Activated naive CD8-positive, alpha-beta T cell treated with anti-CD3 and anti-CD28 coated beads for 36 hours (primary cell): ENCODE measurements at places on chromosomes 1 and 21.

DNA sequence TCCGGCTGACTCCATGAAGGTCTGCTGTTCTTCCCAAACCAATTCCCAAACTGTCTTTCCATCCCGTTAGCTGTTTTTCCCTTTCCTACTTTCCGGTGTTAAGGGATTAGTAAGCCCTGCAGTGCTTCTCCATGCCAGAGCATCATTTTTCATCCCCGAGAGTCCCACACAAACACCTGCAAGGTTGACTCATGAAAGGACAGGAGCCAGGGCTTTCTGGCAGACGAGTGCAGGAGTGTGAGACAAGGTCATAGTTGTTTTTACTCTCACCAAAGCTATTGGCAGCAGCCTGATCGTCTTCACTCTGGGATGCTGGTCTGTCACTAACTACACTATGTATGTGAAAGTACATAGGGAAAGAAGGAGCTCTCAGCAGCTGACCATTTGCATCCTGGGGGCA, 10.2 kb upstream of the BECN2 start:
- no peak for DNase-seq

GRCh38 chr1:162710780-162711465, 78.7 kb downstream of the DDR2 start:
- no peak for DNase-seq

GRCh38 chr1:109388884-109389637, 8.7 kb downstream of the SORT1 start:
- DNase-seq: no peak

DNA sequence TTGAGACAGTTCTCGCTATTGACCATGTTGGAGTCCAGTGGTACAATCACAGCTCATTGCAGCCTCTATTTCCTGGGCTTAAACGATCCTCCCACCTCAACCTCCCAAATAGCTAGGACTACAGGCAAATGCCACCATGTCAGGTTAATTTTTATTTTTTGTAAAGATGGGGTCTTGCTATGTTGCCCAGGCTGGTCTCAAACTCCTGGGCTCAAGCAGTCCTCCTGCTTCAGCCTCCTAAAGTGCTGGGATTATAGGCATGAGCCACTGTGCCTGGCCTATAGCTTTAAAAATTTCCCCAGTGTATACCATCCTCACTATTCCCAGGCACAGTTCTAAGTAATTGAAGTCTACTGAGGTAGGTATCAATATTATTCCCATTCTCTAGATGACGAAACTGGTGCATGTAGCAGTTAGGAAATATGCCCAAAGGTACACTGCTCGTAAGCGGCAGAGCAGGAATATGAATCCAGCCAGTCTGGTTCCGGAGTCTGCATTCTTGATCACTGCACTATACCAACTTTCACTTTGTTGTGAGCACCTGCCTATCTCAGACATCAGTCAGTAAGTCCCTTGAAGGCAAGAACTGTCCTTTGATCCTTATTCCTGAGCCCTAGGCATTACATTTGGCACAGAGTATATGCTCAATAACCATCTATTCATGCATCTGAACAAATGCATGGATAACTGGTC, 11.5 kb upstream of the SRP9 start:
- no peak for DNase-seq

GRCh38 chr1:204318324-204318723, 41.4 kb downstream of the PLEKHA6 start:
- no peak for DNase-seq

GRCh38 chr1:168842916-168843315, 113.9 kb upstream of the DPT start:
- DNase-seq: no peak

GRCh38 chr1:200861937-200862647, 10.7 kb upstream of the GPR25 start:
- no peak for DNase-seq

- no peak for DNase-seq
These were observed 16.6 kb upstream of the S1PR1 start for GRCh38 chr1:101219924-101220870.

GRCh38 chr1:217687511-217687910, 56.4 kb downstream of the SPATA17 start:
- no peak for DNase-seq

GRCh38 chr1:212401042-212401441, 13.6 kb downstream of the PACC1 start:
- no peak for DNase-seq

DNA sequence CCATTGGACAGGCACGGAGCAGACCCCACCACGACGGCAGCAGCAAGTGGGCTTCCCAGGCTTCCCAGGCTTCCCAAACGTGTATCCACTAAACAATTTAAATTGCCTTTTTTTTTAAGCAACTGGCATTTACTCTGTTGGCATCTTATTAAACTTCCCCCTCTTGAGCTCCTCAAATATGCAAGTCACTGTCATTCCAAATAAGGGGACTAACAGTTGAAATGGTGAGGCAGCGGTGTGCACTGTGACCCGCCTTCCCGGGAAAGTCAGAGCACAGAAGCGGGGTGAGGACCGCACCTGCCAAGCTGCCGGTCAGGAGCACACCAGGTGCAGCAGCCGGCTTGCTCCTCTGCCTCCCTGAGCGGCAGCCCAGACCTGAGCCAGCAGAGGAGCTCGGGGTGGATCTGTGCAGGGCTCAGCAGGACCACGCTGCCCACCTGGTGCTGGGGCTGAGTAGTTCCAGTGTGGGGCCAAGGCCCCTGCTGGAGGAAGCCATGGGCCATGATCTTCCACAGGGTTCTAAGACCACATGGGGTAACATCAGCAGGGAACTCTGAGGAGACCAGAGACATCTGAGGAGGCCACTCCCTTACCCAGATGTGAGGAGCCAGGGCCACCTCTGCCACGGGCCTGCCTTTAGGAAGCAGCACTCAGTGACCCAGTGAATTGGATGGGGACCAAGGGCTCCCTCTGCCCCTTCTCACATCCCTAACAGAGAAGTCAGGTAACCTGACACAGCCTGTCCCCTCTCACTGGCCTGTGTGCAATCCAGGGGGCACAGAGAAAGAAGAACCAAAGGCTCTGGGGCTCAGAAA, 245.4 kb downstream of the NPHP4 start:
- no peak for DNase-seq

DNA sequence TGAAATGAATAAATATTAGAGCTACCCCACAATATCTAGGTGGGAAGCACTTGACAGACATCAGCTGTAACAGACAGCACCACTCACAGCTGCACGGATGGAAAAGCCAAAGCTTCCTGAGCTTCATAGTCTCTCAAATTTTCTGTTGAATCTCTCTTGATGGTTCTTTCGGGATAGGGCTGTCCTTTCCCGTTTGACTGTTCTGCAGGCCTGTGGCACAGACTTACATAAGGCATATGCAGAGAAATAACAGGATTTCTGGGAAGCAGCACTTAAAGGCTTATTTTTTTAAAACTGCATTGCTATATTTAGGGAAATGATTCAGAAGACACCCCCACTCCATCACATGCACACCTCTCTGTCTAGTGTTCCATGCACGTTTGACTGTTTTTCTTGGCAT, 77.5 kb downstream of the ZNF648 start:
- DNase-seq: no peak

GRCh38 chr21:15243406-15243805, 178.6 kb upstream of the NRIP1 start:
- no peak for DNase-seq

DNA sequence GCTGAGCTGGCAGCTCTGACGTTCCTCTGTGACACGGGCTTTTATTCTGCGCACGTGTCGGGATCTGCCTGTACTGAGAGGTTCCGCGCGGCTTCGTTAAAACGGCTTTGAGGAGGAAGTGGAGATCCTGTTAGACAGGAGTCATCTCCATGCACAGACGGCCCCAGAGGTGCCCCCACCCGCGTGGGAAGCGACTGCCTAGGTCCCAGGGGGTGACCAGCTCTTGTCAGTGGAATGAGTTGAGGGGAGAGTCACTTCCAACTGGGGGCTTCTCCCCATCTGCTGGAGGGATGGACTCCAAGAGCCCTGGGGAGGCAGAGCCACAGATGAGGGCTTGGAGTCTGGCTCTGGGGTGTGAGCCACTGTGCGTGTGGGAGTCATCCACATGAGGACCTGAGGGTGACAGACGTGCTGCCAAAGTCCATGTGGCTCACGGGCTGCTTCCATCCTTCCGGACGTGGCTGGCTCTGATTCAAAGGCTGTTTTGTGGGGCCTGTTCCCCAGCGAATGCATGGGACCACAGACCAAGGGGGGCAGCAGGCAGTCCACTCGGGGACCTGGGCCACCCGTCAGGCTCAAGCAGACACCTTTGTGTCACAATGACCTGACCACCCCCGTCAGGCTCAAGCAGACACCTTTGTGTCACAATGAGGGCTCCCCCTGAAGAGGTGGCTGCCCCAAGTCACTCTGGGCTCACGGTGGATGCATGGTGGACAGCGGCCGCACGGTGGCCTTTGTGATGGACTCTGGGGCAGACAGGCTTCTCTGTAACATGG, 26.8 kb downstream of the PTTG1IP start:
- peak; percentile 56 for DNase-seq

- DNase-seq: no peak
These were observed 256.5 kb downstream of the USP25 start for GRCh38 chr21:15986277-15986676.

- DNase-seq: no peak
These were observed at the start of gene HORMAD1 for GRCh38 chr1:150720703-150721102. Gene HORMAD1 (minus strand): TSS chr1:150720895. CDS start chr1:150719505, 1,390 bp downstream.

GRCh38 chr1:75519651-75520427, 91.1 kb downstream of the SLC44A5 start:
- no peak for DNase-seq

GRCh38 chr1:241834733-241835377, 13.1 kb upstream of the EXO1 start:
- no peak for DNase-seq

DNA sequence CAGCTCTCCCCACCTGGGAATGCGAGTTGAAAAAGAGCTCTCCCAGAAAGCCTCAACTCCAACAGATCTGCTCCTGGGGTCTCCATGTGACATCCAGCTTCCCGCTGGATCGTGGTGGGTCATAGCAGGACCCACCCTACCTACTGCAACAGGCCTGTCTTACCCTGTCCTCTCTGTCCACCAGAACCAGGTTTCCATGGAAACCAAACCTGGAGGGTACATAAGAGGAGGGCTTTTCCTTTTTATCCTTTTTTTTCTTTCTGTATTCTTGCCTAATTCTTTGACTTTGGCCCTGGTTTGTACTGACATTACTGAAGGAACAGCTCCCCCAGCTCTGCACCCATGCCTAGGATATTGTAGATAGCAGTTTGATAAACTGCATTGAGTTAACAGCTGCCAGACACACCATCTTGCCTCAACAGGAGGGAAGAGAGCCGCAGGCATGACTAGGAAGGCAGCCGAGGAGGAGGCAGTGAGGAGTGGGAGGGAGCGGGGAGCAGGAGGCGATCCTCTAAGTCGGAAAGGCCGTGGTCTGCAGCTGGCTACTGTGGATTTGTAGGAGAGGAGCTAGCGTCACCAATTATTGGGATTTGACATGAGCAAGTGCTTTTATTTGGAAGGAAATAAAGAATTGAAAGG, 9.7 kb upstream of the FMOD start:
- no peak for DNase-seq

- DNase-seq: no peak
These were observed 181.5 kb downstream of the DNAH14 start for GRCh38 chr1:225111000-225111399.

- DNase-seq: no peak
These were observed 28.4 kb downstream of the CD48 start for GRCh38 chr1:160682983-160683865.

DNA sequence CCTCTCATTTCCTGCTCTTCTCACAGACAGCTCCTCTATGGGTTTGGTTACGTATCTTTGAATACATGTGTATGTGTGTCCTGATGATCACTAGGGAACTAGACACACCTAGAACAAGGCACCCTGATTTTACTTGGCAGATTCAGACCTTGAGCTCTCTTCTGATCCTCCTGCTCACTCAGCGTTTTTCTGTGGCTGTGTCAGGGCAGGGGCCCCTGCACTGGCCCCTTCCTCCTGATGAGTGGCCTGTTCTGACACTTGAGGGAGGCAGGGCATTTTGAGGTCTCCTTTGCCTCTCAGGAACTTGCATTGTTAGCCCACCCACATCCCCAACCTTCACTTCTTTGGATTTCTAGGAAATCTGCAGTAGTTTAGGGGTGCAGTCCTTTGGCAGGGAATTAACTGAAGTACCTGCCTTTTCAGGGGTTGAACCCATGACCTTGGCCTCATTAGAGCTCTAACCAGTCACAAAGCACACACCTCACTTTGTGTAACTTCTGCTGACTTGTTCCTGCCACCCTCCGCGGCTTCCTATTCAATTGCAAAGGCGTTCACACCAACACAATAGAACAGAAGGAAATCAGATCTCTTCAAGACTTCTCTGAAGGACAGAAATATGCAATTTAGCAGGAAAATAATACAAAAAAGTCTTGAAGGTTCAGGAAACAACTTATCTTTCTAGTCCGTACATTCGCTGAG, 8.8 kb downstream of the SMYD2 start:
- no peak for DNase-seq

DNA sequence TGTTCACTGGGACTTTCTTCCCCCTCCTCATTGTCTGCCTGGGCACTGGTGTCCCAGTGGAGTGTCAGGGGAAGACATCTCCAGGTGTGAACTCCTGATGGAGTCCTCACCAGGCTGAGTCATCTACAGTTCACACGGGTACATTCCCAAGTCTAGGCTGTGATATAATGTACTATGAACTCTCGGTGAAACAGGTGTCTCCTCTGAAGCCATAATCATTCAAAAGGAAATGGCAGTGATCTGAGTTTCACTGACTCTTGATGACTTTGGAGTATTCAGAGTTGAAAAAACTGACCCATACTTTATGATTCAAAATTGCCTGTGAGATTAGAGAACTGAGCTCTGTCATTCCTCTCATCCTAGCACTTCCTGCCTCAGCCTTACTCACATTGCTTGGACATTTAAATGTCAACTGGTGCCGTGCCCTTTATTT, 9.1 kb downstream of the LAMC2 start:
- DNase-seq: no peak

- peak; percentile 93 for DNase-seq
These were observed at the start of gene ZNF593 for GRCh38 chr1:26169669-26170471. Gene ZNF593 (plus strand): TSS chr1:26169908. CDS start chr1:26169984, 76 bp downstream.

DNA sequence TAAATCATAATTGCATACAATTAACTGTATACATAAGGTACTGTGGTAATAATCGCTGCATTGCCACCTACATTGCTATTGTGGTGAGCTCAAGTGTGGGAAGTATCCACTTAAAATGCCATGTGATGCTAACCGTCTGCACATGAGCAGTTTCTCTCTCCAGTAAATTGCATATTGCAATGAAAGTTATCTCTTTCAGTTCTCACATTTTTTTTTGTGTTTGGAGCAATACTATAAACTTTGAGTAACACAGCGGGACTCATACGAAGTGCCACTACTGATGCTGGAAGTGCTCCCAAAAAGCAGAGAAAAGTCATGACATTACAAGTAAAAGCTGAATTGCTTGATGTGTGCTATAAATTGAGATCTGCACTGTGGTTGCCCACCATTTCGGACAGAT, 38.5 kb downstream of the DISC1 start:
- DNase-seq: no peak

DNA sequence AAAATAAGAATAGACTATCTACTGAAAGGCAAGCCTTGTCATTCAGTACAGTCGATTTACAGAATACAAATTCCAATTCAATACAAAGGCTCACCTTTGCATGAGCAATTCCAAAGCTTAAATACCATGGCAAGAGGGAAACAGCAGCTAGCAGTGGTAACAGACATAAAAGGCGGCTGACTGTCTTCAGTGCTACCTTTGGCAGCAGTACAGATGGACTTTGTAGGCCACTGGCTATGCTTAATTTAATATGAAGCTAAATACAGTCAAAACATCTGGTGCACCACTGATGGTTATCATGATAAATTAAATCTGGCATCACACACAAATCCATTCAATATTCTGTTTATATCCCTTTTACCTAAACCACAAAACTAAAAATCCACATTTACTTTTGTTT, 62.4 kb downstream of the RERE start:
- DNase-seq: no peak

- peak; percentile 35 for DNase-seq
These were observed at the start of gene DDAH1 for GRCh38 chr1:85465099-85465785. Gene DDAH1 (minus strand): TSS chr1:85465159. CDS start chr1:85465045, 114 bp downstream.
